Activated CD4-positive, alpha-beta memory T cell treated with anti-CD3 and anti-CD28 coated beads for 36 hours (primary cell): ENCODE measurements at places on chromosomes 7 and 10.

GRCh38 chr7:39249635-39250152, 272.0 kb downstream of the POU6F2 start:
- H3K36me3 ChIP-seq, result no peaks in the 10 kb centered on the region
- H3K4me1 ChIP-seq, result no peaks in the 10 kb centered on the region
- no peak overlapping the region for H3K27ac ChIP-seq
- no peaks in the 10 kb centered on the region for H3K27me3 ChIP-seq
- no peak overlapping the region for H3K4me3 ChIP-seq

DNA sequence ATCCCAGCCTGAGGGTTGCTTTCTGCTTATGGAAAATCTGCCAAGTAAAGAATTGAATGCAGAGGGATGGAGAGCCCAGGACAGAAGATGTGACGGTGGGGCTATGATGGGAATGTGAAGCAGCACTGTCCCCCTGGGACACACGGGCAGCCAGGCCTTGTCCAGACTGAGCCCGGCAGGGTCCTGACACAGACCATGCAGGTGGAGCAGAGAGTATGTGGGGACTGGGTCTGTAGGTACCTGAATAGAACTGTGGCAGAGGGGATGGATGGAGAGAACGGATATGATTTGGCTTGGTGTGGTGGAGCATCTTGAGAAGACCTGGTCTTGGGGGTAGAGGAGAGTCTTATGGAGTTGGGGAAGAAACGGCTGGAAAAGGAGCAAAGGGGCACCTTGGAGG, 732 bp upstream of the LRRC18 start:
- no peaks in the 10 kb centered on the region for H3K27me3 ChIP-seq
- DNase-seq, result no peak
- H3K4me1 ChIP-seq, result no peaks in the 10 kb centered on the region

DNA sequence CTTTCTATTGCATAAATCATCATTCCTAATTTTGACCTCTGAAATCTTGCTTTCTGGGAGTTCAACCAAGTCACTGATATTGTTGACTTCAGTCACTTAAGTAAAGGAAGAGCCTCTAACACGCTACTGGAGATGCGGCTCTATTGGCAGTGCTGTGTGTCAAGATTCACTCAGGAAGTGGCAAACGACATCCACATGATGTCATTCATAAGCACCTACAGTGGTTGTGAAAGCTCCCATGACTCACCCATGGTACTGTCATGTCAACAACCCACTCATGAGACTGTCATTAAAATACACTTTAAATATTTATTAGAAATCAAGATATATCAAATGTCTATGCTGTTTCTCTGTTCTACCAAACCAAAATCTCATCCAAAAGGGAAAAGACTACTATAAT, 52.5 kb upstream of the LHFPL3 start:
- H3K4me3 ChIP-seq, result no peak overlapping the region
- peaks cover 13% of the 10 kb centered on the region for H3K27me3 ChIP-seq
- no peak for DNase-seq
- no peak overlapping the region for H3K27ac ChIP-seq
- no peaks in the 10 kb centered on the region for H3K4me1 ChIP-seq

- H3K27ac ChIP-seq, result no peak overlapping the region
- H3K4me1 ChIP-seq, result no peaks in the 10 kb centered on the region
- H3K36me3 ChIP-seq, result no peaks in the 10 kb centered on the region
- H3K4me3 ChIP-seq, result no peak overlapping the region
Observed at GRCh38 chr10:64594072-64594471, 1072.9 kb downstream of the REEP3 start.

- H3K4me3 ChIP-seq, result no peak overlapping the region
- peaks cover 5% of the 10 kb centered on the region for H3K27me3 ChIP-seq
- no peak for DNase-seq
- H3K36me3 ChIP-seq, result no peaks in the 10 kb centered on the region
- no peaks in the 10 kb centered on the region for H3K4me1 ChIP-seq
Observed at GRCh38 chr7:156537006-156537405, 103.6 kb upstream of the RNF32 start.

DNA sequence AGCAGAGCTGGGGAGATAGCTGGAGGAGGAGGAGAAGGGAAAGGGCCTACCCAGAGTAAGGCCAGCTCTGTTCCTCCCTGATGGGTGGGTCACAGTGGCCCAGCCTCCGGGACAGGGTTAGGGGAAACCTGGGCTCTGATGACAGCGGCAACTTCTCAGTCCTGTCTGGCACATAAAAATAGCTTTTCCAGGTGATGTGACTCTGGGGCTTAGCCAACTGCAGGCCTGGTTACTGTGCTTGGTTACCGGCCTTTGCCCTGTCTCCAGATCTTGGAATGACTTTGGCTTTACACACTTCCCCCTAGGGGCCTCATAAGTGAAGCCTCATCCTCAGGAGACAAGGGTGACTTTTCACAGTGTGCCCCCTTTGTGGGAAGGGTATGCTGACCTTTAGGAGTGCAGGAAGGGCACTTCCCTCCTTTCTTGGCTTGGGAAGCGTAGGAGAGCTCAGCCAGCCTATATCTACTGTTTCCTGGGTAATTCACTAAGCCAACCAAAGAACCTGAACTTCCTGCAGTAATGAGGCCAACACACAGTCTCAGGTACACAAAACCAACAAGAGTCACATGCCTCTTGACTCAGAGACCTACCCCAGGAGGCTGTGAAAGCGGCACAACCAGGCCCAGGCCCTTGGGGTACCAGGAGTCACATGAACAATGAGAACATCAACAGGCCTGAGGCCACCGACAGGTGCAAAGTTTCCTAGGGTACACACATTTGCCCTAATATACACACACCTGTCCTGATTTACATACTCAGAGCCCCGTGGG, 11.7 kb upstream of the HILPDA start:
- H3K27me3 ChIP-seq, result no peaks in the 10 kb centered on the region
- no peak overlapping the region for H3K27ac ChIP-seq
- H3K4me1 ChIP-seq, result peaks cover 7% of the 10 kb centered on the region
- no peak overlapping the region for H3K4me3 ChIP-seq
- no peak for DNase-seq

DNA sequence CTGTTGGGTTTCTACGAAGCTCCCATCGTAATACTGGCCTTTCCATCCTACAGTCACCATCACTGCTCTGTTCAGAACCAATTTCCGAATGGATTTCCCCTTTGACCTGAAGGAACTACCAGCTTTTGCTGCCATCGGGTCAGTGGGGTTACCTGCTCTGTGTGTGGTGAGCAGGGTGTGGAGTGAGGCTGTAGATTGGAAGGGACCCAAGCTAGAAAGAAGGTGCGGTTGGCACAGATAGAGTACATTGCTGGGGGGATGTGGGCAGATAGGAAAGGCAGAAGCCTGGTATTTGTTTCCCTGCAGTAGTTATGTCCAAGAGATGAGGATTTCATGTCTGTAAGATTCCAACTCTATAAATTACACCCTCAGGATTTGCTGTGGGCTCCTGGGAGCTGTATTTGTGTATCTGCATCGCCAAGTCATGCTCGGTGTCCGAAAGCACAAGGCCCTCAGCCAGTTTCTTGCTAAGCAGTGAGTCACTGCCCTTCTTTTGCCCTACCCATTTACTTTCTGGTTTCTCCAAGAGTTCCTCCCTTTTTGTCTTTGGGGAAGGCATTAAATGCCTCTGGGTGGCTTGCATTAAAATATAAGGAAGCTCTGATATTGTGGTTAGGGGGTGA, 15.4 kb downstream of the CLCN1 start:
- no peak overlapping the region for H3K4me3 ChIP-seq
- H3K27ac ChIP-seq, result no peak overlapping the region
- H3K36me3 ChIP-seq, result no peaks in the 10 kb centered on the region
- no peak for DNase-seq
- peaks cover 7% of the 10 kb centered on the region for H3K27me3 ChIP-seq
- H3K4me1 ChIP-seq, result no peaks in the 10 kb centered on the region

GRCh38 chr10:23280419-23281043, 64.1 kb downstream of the C10orf67 start:
- no peak overlapping the region for H3K27ac ChIP-seq
- no peak for DNase-seq
- H3K4me3 ChIP-seq, result no peak overlapping the region
- H3K36me3 ChIP-seq, result no peaks in the 10 kb centered on the region

- H3K4me3 ChIP-seq, result no peak overlapping the region
- no peaks in the 10 kb centered on the region for H3K27me3 ChIP-seq
- no peak overlapping the region for H3K27ac ChIP-seq
Observed at GRCh38 chr10:110214371-110214826, 7.0 kb downstream of the MXI1 start.

GRCh38 chr10:53135213-53135896, 362.8 kb upstream of the MBL2 start:
- no peaks in the 10 kb centered on the region for H3K36me3 ChIP-seq
- no peaks in the 10 kb centered on the region for H3K4me1 ChIP-seq
- no peak for DNase-seq
- no peak overlapping the region for H3K27ac ChIP-seq
- no peak overlapping the region for H3K4me3 ChIP-seq

GRCh38 chr10:87875929-87876571, 12.6 kb downstream of the PTEN start:
- no peak overlapping the region for H3K4me3 ChIP-seq
- H3K36me3 ChIP-seq, result peaks cover 11% of the 10 kb centered on the region
- DNase-seq, result no peak
- no peaks in the 10 kb centered on the region for H3K27me3 ChIP-seq

- no peak overlapping the region for H3K4me3 ChIP-seq
- H3K27me3 ChIP-seq, result no peaks in the 10 kb centered on the region
- H3K4me1 ChIP-seq, result peaks cover 6% of the 10 kb centered on the region
- DNase-seq, result no peak
- H3K27ac ChIP-seq, result no peak overlapping the region
Observed at GRCh38 chr7:114659409-114660125, 245.0 kb downstream of the FOXP2 start.

DNA sequence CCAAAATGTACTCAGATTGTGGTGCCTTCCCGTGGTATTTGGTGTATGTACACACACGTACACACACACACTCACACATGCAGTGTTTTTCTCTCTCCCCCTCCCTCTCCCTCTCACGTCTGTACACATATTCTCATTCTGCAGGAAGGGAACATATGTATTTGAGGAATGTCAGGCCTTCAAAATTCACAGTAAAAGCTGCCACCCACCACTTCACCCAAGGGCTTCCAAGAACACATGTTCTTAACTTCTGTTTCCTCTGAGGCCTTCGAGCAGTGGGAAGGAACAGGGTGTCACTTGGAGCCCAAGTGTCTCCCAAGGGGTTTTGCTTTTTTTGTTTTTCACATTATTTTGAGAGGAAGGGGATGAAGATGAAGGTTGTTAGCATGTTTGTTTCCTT, 198.9 kb downstream of the TCF7L2 start:
- H3K36me3 ChIP-seq, result no peaks in the 10 kb centered on the region
- no peak overlapping the region for H3K4me3 ChIP-seq
- no peaks in the 10 kb centered on the region for H3K27me3 ChIP-seq

GRCh38 chr7:46739518-46740234, 818.6 kb upstream of the IGFBP3 start:
- no peak for DNase-seq
- H3K4me1 ChIP-seq, result no peaks in the 10 kb centered on the region
- no peak overlapping the region for H3K27ac ChIP-seq
- H3K27me3 ChIP-seq, result no peaks in the 10 kb centered on the region

- H3K27me3 ChIP-seq, result peaks cover 11% of the 10 kb centered on the region
- no peak overlapping the region for H3K27ac ChIP-seq
- H3K36me3 ChIP-seq, result no peaks in the 10 kb centered on the region
- H3K4me3 ChIP-seq, result no peak overlapping the region
Observed at GRCh38 chr7:104903044-104903443, 111.0 kb upstream of the KMT2E start.

DNA sequence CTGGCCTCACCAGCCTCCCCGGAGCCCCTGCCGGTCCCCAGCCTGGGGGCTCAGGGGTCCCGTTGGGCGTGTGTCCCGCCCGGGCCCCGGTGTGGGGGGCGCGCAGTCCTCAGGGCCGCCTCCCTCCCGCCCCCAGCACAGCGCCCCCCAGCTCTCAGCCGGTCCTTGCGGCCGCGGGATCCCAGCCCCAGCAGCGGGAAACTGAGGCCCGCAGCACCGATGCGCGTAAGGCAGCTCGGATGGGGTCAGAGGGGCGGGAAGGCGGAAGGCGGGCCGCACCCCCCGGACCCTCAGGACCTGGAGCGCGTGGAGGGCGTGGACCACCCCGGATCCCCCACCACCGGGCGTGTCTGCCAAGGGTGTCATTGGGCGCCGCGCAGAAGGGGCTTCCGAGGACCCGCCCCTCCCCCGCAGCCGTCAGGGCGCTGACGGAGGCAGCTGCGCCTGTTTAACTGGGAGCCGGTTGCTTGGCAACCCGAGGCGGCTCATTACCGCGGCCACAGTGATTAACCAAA, 14.9 kb downstream of the UNCX start:
- H3K4me3 ChIP-seq, result no peak overlapping the region
- peaks cover 8% of the 10 kb centered on the region for H3K4me1 ChIP-seq
- no peaks in the 10 kb centered on the region for H3K36me3 ChIP-seq

- H3K27me3 ChIP-seq, result no peaks in the 10 kb centered on the region
- H3K4me1 ChIP-seq, result peaks cover 28% of the 10 kb centered on the region
- H3K4me3 ChIP-seq, result peak overlapping the region; percentile 56
- no peaks in the 10 kb centered on the region for H3K36me3 ChIP-seq
- no peak for DNase-seq
Observed at GRCh38 chr10:92574548-92575261, 812 bp upstream of the IDE start.

- no peak for DNase-seq
- no peaks in the 10 kb centered on the region for H3K36me3 ChIP-seq
- no peaks in the 10 kb centered on the region for H3K4me1 ChIP-seq
- H3K4me3 ChIP-seq, result no peak overlapping the region
- H3K27me3 ChIP-seq, result peaks cover 2% of the 10 kb centered on the region
Observed at GRCh38 chr10:129398711-129399141, 68.3 kb upstream of the MGMT start.

GRCh38 chr10:70682920-70683600, 10.8 kb downstream of the ADAMTS14 start:
- H3K36me3 ChIP-seq, result no peaks in the 10 kb centered on the region
- H3K27ac ChIP-seq, result no peak overlapping the region
- no peaks in the 10 kb centered on the region for H3K4me1 ChIP-seq
- no peaks in the 10 kb centered on the region for H3K27me3 ChIP-seq
- peak; percentile 17 for DNase-seq

DNA sequence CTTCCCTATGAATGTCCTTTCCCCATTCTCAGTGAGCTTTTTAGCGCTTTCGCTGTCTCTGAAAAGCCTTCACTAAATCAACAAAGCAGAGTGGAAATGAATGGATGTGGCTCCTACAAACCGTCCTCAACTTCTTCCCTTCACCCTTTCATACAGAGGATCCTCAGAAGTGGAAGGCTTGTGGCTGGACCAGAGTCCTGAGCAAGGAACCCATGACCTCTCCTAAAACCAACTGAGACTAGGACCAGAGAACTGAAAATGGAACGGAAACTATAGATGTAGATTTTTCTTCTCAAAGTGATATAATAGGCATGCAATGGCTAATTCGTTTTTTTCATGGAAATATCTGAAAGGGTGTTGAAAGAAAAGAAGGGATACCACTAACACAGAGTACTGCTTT, 122.5 kb downstream of the LHFPL3 start:
- H3K36me3 ChIP-seq, result no peaks in the 10 kb centered on the region
- H3K4me3 ChIP-seq, result no peak overlapping the region
- DNase-seq, result no peak

GRCh38 chr7:53491051-53491450, 455.6 kb downstream of the POM121L12 start:
- no peaks in the 10 kb centered on the region for H3K27me3 ChIP-seq
- no peak for DNase-seq
- no peaks in the 10 kb centered on the region for H3K4me1 ChIP-seq
- no peaks in the 10 kb centered on the region for H3K36me3 ChIP-seq

GRCh38 chr7:152677808-152678670, 2.1 kb upstream of the XRCC2 start:
- H3K4me1 ChIP-seq, result peaks cover 11% of the 10 kb centered on the region
- H3K36me3 ChIP-seq, result peaks cover 3% of the 10 kb centered on the region
- DNase-seq, result no peak
